ENCODE measurements at places on chromosomes 6 and 20.

DNA sequence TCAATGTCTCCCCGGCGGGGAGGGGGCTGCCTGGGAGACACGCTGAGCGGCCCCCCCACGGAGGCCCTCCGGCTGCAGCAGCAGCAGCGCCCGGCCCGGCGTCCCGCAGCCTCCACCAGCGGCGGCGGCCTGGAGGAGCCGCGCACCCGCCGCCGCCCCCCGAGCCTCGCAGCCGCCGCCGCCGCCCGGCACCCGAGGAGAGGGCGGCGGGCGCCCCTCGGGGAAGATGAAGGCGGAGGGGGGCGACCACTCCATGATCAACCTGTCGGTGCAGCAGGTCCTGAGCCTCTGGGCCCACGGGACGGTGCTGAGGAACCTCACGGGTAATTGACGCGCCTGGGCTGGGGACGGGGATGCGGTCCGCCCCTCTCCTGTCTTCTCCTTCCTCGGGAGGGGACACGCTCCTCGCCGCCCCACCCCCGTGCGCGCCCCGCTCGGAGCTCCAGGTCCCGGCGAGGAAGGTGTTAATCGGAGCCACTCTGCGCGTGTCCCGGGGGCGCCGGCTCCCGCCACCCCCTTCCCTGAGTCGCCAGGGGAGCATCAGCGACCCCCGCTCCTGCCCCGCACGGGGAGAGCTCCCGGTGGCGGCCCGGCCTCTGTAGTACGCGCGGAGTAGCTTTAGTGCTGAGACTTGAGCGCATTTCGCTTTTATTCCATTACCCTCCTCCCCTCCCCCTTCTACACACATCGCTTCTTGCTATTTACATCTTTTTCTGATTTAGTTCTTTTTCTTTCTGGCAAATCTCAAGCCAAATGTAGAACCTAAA, 686 bp downstream of the TMEM170B start:
- DNase-seq = no peak

DNA sequence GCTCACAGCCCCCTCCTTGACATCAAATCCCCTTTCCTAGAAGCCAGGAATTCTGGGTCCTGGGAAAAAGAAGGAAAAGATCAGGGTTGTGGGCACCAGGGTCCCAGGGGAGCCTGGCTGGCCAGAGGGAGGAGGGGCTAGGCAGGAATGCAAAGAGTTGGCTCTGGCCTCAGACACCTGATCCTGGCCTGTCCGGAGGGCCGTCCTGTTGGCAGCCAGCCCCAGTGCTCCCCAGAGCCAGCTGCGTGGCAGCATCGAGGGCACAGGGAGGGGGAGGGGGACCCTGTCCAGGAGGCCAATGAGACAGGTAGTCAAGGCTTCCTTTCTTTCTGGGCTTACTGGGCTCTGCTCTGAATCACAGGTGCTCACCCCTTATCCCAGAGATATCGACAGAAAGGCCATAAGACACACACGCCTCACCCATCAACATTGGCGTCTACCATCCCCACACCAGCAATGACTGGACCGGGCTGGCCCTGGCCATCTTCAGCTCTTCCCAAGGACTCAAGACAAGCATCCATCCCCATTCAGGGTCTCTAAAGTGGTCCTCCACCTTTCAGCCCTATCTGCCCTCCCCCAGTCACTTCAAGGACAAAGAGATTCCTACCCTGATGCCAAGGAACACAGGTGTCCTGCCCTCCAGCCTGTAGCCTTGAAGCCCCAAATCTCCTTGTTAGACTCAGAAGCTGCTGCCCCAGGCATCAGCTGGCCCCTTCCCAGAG, 723 bp downstream of the COL11A2 start:
- no peak for DNase-seq

GRCh38 chr6:100461917-100462705, 2.6 kb downstream of the SIM1 start:
- DNase-seq = no peak

- no peak for DNase-seq
Observed at GRCh38 chr20:12902992-12903391, 105.8 kb upstream of the SPTLC3 start.

GRCh38 chr6:147077251-147077650, 127.0 kb upstream of the STXBP5 start:
- DNase-seq = no peak

GRCh38 chr20:57211908-57212533, 54.4 kb downstream of the BMP7 start:
- DNase-seq = no peak

GRCh38 chr20:49447946-49448809, 34.3 kb downstream of the KCNB1 start:
- peak; percentile 34 for DNase-seq

DNA sequence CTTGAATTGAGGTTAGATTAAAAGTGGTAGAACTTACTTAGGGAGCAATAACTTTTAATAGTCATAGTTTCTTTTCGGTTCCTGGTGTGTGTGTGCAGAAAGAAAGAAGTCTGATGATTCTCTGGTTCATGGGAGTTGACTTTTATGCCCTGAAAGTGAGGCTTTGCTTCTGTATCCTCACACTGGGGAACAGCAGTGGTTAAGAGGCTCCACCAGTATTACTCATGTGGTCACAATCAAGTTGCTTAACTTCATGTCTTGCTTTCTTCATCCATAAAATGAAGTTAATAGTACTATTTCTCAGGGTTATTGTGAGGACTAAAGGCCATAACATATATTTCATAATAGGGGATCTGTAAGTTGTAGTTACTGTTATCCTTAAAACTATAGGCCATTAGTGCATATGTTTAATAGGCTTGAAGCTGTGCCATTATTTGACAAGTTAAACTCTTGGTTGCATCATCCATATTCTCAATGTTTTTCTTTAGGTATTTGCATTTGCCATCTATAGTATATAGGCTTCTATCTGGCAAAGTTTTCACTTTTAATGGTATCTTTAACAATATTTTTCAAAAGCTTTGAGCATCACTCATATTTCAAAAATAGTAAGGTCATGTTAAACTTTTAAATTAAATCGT, 262.4 kb downstream of the PLCB1 start:
- peak; percentile 64 for DNase-seq

- DNase-seq = no peak
Observed at GRCh38 chr6:3267162-3267561, 8.4 kb downstream of the PSMG4 start.

DNA sequence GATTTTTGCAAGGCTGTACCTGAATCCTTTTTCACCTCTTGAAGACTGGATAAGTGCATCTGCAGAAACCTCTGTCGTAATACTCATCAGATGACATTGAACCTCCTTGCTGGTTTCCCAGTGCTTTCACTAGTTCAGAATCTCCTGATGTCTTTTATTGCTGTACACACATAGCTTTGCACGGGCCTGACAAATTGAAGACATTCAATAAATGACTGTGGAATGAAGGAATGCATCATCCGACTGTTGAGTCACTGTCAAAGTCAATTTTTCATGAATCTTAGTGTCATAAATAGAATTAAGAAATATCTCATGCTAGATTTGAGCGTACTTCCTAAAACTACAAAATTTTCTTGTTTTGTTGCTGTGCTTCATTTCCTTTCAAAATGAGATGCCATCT, 598.2 kb upstream of the MAP3K7 start:
- peak; percentile 54 for DNase-seq

GRCh38 chr20:54626126-54626525, 150.7 kb downstream of the DOK5 start:
- no peak for DNase-seq

DNA sequence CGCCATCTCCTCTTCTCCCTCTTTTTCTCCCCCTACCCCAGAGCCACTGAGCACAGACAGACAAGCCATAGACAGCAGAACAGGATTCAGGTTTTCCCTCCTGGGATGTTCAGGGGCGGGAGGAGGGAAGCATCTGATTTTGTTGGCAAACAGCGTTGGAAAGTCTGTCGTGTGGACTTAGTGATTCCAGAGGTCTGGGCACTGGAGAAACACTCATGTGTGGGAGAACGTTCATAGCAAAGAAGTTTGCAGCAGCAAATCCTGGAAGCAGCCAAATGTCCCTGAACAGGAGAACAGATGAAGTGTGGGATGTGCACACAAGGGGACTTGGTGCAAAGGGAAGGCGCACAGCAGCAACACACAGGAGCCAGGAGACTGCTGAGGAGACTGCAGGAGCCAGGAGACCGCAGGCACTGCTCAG, 264.1 kb upstream of the CDYL start:
- no peak for DNase-seq

DNA sequence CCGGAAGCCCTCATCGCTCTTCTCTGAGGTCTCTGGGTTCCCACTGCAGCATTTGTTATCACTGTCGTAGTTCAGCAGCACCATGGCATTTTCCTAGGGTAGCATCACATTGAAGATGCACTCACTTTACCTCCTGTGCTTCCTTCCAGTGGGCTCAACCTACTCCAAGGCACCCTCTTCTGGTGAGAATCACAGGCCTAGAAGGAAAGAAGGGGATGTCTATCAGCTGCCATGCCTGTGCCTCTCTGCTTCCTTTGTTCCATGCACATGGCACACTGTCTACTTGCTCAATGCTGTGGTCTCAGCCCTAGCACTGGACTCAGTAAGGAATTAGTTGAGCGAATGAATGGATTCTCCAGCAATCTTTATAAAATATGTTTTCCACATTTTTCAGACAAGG, 22.6 kb downstream of the CST4 start:
- no peak for DNase-seq

DNA sequence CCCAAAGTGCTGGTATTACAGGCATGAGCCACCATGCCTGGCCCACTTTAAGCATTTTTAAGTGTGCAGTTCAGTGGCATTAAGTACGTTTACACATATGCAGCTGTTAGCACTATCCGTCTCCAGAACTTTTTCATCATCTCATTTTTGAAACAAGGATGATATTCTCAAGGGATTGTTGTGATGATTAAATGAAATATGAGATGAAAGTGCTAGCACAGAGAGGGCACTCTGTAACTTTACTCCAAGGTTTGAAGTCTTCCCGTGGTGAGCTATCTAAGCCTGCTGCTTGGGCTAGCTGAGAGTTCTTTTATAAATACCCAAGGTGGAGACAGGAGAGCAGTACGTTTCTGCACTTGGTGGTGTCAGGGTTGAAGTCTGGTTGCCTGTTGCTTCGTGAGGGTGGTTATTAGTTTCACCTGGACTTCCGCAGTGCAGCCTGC, 6.6 kb downstream of the TM9SF4 start:
- peak; percentile 49 for DNase-seq

GRCh38 chr6:128121610-128122009, 220.8 kb upstream of the THEMIS start:
- DNase-seq = no peak

- DNase-seq = peak; percentile 61
Observed at GRCh38 chr20:38290829-38291814, 12.8 kb upstream of the BPI start.

- peak; percentile 14 for DNase-seq
Observed at GRCh38 chr20:7728338-7728737, 211.9 kb downstream of the HAO1 start.

DNA sequence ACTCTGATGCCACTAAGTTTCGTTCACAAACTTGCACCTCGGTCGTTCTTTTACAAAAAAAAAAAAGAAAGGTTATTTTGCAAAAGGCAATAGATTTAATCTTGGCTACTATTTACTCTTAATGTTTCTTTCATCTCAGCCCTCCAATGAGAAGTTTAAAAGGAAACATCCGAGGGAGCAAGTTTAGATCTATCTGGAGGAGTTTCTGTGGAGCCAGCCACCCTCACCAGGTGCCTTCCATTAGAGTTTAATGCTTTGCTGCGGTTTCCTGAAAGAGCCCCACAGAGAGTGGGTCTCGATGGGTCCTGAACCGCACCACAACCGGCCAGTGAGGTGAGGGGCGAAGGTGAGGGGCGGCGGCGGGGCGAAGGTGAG, 632 bp downstream of the PRKN start:
- DNase-seq = no peak

DNA sequence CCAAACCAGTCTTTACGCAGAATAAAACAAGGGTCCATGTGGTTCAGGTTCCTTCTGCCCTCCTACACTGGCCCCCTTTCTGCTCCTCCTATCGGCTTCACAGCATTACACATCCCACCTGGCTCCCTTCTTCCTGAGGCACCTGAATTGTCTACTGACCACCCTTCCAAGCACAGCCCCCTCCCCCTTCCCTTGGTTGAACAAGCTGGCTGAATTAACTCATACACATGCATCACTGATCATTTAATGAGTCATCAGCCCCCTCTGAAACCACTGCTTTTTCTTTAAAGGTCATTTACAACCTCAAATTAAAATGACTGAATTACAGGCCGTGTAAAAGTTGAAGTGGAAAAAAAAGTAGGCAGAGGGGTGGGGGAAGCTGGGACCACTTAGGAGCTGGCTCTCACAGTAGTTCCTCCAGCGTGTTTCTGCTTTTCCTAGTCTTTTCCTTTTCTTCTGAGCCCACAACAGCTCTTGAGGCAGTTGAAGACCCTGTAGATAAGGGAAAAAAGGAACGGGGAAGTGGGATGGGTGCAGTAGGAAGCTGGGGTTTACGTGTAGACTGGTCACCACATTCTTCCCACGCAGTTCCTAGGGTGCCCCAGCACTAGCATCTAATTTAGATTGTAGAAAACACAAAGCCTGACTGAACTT, 67.6 kb downstream of the FYN start:
- DNase-seq = peak; percentile 83

- DNase-seq = no peak
Observed at GRCh38 chr20:62304331-62305148, 1.7 kb downstream of the ADRM1 start.

DNA sequence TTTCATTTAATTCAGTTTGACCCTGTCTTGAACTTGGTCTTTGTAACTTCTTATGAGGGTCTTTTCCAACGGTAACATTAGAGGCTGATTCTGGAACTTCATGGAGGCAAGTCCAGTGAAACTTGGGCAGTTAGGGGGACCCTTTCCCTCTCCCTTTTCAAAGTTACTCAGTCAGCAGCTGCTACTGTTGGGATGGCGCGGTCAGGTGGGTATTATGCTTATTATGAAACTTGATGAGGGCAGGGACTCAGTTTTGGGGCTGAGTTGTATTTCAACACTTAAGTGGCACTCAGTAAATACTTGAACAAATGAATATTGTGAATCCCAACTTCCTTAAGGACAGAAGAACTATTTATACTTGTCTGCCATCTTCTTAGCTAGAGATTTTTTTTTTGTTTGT, 20.8 kb downstream of the TOP1 start:
- DNase-seq = no peak

DNA sequence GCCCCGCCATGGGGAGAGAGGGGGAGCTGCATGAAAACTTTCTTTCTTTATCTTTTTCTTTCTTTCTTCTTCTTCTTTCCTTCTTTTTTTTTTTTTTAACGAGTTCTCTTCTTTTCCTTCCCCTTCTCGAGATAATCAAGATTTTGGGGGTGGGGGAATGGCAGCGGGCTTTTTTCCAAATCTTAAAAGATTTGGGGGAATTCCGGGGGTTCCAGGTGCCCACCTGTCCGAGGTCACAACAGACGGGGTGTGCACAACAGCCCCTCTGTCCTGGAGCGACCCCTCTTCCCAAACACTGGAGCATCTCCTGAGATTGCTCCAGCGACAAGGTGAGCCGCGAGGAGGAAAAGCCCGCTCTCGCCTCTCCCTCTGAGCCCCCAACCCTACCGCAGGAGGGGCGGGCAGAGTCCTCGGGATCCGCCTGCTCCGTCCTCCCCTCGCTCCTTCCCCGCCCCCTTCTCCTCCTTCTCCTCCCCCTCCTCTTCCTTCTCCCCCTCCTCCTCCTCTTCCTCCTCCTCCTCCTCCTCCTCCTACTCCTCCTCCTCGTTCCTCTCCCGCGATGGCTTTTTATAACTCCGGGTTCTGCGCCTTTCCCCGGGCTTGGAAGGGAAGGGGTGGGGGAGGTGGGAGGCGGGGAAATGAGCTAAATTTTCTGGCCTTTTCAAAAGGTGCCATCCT, 689 bp upstream of the KCNB1 start:
- no peak for DNase-seq

GRCh38 chr6:136739501-136739900, 52.8 kb downstream of the MAP3K5 start:
- no peak for DNase-seq
